ENCODE measurements at places on chromosomes 3 and 15.
A peak's percentile ranks its signal among the peaks of the same experiment; 100 is the strongest.

GRCh38 chr15:55194256-55194655 is 2.5 kb downstream of the RSL24D1 start:
- no peak for DNase-seq

GRCh38 chr3:60263191-60263590 is 988.1 kb downstream of the FHIT start:
- no peak for DNase-seq

GRCh38 chr3:187114511-187114910 is 24.8 kb downstream of the RPL39L start:
- DNase-seq, result no peak

GRCh38 chr15:27582726-27583410 is 516.2 kb downstream of the OCA2 start:
- DNase-seq, result no peak

GRCh38 chr3:54188176-54188791 is 65.9 kb downstream of the CACNA2D3 start:
- DNase-seq, result no peak

DNA sequence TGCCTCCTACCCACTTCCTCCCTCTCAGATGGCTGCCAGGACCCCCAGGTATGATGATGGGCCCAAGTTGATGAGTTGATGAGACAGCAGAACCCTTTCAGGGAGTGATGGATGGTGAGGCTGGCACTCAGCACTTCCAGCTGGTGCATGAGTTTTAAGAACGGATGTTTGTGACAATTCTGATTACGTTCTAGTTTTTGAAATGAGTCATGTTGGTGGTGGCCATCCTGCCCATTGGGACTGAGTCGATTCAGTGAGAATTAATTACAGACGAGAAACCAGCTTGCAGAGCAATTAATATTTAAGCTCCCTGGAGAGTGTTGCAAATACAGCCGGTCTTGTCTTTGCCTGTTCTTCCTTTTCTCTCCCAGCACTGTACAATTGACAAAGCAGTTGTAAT is 56.9 kb upstream of the NR2C2 start:
- DNase-seq, result no peak

DNA sequence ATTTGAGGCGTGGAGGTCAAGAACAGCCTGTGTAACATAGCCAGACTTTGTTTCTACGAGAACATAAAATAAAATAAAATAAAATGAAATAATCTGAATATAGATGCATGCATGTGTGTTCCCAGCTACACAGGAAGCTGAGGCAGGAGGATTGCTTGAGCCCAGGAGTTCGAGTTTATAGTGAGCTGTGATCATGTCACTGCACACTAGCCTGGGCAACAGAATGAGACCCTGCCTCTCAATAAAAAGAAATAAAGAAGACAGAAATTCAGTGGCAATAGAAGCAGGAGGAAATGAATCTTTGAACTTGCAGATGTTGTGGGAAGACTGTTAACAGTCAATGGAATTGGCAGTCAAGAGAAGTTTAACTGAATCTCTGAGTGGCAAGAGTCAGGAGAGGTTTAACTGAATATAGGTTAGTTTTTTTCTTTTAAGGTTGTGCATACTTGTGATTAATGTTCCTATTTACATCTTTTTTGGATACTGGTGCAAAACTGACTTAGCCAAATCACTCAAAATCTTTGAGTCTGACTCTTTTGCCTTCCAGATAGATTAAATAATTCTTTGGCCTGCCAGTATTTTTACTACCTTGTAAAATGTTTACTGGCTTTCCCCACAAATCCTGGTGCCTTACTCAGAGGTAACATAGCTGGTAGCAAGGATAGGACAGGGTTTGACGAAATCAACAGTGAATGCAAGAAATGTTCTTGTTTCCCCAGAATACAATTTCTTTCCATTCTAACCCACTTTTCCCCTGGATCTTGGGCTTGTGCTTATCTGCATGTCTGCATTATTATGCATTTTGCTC is 361.4 kb downstream of the PDCD6IP start:
- DNase-seq, result no peak

DNA sequence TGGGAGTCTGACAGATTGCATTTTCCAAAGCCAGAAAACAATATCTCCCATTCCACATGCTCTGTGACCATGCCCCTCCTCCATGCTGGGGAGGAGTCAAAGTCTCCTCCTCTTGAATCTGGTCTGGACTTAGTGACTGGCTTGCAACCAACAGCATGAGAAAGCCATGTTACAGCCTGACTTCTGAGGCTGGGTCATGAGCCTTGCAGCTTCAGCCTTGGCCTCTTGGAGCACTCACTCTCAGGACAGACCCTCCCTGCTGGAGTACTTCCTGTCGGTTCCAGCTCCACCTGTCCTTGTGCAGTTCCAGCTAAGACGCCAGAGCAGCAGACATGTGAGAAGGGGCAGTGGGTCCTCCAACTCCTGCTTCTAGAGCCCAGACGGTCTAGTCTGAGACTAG is 49.7 kb upstream of the RBSN start:
- no peak for DNase-seq

DNA sequence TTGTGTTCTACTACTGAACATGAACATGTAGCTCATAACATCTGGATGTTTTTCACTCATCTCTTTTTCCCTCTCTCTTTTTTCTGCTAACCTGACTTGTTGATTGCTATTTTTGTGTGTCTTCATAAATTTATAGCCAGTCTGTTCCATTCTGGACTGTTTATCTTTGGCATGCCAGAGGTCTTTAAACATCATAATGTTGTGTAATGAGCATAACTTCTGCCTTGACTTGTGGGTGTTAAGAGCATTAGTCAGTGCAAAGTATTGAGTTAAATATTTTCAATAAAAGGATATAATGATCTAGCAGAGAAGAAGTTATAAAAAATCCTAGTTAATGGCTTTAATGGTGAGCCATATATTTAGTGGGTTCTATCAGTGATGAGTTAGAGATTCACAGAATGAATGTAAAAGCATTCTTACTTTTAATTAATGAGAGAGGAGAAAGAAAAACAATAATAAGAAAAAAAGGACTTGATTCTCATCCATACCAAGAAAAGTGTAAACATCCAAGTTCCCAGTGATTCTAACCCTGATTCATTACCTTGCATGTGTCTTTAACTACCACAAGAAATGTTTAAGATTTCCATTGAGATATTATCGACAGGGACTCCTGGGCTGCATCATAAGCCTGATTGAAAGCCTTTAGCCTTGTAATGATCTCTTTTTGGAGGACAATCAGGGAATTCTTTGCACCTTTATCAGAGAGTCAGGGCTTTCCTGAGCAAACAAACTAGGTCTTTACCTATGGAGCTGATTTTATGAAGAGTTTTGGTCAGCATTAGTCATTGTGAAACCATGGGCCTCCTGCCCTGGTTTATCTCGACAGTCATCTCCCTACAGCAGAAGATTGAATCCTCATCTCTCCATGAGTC is 22.9 kb downstream of the MITF start:
- no peak for DNase-seq

- DNase-seq, result no peak
Observed at GRCh38 chr15:94174399-94174802, 57.0 kb upstream of the MCTP2 start.

DNA sequence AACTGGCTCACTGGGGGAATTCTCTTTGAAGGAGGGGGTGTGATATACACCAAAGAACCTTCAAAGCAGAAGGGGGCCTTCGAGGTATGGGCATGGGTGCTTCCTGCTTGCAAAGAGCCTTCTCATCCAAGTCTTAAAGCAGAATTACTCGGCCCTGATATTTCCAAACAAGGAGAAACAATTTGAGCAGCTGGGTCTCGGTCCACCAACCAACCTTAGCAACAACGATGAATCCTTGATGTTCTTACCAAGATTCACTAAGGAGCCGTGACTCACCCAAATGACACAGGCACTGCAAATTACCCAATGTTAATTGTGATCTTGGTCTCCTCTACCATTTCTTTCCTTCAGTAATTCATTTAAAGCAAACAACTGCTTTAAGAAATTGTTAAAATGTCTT is 7.7 kb downstream of the HOMER2 start:
- DNase-seq, result no peak

DNA sequence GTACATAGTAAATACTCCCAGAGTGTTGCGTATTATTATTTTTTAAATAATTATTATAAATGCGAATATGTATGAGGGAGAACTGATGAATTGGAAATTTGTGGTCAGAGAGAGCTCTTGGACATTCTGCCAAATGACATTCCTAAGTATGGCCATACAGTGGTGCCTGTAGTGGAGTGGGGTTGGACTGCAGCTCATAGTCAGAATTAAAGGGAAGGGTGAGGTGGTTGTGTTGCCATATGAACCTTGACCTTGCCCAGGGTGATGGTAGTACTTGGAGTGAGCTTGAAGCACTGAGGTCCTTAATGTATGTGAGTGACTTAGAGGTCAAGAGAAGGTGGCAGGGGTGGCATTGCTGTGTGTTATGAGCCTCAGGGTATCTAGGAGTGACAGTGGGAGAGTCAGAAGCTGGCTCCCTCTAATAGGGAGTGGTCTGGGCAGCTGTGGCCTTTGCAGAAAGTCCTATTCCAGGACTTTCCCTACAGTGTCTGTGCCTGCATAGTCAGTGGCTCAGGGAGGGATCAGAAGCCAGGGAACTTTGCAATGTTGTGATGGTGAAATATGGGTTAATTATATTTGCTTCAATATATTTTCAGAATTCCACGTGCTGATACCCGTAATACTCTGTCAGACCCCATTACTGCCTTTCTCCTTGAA is 26.2 kb downstream of the PDE8A start:
- no peak for DNase-seq

DNA sequence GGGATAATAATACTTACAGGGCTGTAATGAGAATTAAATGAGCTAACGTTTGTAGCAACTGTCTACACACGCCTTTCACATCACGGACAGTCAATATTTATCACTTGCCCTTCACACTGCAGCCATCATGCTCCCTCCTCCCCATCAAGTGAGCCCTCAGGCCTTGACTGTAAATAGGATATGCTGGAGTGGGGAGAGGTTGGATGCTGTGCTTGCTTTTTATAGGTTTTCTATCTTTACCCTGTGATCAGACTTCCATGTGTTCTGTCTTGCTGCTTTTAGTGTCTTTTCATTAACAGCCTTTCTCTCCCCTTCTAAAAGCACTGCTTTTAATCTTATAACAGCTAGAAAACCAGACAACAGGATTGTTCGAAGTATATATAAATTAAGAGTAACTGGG is 12.8 kb upstream of the MAGEF1 start:
- no peak for DNase-seq

DNA sequence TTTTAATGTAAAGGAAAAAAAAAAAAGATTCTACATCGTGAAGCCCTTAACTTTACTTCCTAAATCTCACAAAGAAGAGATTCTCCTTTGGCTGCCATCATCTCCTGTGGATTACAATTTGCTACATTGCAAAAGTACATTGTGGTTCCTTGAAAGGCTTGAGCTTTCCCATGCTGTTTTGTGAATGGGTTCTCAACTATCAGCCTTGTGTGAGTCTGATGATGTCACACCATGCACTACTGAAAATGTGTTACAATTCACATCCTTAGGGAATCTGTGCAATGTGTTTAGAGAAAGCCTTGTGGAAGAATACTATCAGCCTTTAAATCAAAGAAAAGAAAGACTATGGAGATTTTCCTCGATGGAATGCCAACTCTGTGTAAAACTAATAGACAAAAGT is 510.0 kb upstream of the ALCAM start:
- DNase-seq, result no peak

- no peak for DNase-seq
Observed at GRCh38 chr15:75327491-75327890, 8.4 kb upstream of the COMMD4 start.

GRCh38 chr3:113912552-113913236 is 35.1 kb upstream of the ZDHHC23 start:
- no peak for DNase-seq

DNA sequence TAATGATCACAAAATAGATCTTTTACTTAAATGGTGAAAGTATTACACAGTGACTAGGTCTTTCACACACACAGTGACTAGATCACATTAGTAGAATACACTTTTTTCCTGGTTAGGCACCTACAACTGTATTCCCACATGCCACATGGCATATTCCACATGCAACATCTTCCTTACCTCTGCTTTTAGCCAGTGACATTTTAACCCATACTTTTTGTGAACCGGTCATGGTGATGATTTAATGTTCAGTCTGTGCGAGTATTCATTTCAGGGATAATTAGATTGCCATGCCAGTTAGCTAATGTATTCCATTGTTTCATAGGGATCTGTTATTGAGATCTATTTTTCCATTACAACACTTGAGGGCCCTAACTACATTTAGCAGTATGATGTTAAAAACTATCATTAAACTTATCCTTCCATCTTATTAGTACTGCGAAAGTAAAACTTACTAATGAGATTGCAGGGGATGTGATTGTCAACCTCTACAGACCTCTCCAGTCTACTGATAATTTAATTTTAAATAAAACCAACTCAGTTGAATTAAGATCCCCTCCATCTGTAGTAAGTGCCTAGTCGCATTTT is 28.3 kb downstream of the TSEN2 start:
- DNase-seq, result no peak

- peak; percentile 45 for DNase-seq
Observed at GRCh38 chr15:62469874-62470688, 305.0 kb upstream of the C2CD4B start.

DNA sequence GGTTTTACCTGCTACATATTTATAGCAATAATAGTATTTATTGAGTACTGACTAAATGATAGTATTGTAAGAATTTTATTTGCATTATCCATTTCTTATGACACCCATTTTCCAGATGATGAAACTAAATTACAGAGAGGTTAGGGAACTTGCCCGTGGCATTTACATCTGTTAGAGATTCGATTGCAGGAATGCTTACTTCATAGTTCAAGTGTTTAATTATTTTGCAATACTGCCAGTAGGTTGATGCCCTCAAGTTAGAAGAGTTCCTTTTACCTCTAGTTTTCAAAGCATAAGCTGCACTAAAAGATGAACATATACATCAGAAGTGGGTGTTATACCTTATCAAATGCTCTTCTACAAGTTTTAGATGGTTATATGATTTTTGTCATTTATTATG is 362.8 kb upstream of the RGMA start:
- DNase-seq, result no peak
